ENCODE measurements at places on chromosomes 3 and 15. TPM values are rescaled to one million over a fixed set of nuclear protein-coding genes. Genes with fewer than 3 reads are reported as not detected.

FBXO45 gene
- 9.6 TPM for total RNA-seq

PAQR9 gene
- not detected for total RNA-seq

RHOV gene
- total RNA-seq: not detected

C15orf40 gene
- total RNA-seq: 9.4 TPM

DNA sequence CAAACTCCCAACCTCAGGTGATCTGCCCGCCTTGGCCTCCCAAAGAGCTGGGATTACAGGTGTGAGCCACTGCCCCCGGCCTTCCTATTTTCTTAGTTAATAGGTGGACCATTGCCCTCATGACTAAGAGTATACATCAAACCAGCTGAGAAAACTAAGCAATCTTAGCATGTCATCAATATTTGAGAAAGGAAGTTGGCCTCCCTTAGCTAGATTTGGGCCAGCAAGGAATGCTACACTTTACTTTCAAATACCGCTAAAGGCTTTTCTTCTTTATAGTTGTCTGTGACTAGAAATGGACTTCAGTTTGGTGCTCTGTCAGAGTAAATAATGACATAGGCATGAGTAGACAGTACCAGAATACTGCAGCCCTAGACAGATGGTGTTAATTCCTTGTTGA, 199.3 kb downstream of the GAP43 start:
- H3K36me3 ChIP-seq: no peaks in the 10 kb centered on the region
- H3K4me1 ChIP-seq: no peaks in the 10 kb centered on the region
- no peaks in the 10 kb centered on the region for H3K27me3 ChIP-seq
- DNase-seq: no peak
- H3K27ac ChIP-seq: no peak overlapping the region

DNA sequence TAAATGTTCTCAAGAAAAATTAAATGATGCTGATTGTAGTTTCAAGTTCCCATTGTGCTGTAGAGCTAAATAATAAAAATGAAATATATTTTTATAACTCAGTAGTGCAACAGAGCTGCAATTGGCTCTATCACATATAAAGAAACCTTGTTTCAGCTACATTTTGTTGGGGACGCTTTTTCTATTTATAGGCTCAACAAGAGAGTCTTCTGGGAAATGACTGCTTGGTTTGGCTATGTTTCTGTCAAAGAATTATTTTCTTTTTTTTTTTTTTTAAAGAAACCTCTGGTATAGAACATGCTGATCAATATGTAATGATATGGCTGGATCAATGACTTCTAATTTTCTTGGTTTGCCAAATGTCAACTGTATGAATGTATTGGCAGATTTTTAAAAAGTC, 76.5 kb downstream of the OTOL1 start:
- no peak overlapping the region for H3K4me3 ChIP-seq
- no peaks in the 10 kb centered on the region for H3K36me3 ChIP-seq
- H3K27me3 ChIP-seq: no peaks in the 10 kb centered on the region
- H3K4me1 ChIP-seq: no peaks in the 10 kb centered on the region
- DNase-seq: no peak
- no peak overlapping the region for H3K27ac ChIP-seq

GRCh38 chr3:61117045-61117898, 134.0 kb downstream of the FHIT start:
- no peak for DNase-seq
- no peaks in the 10 kb centered on the region for H3K36me3 ChIP-seq
- no peak overlapping the region for H3K4me3 ChIP-seq
- H3K27ac ChIP-seq: no peak overlapping the region
- H3K4me1 ChIP-seq: peaks cover 8% of the 10 kb centered on the region

DNA sequence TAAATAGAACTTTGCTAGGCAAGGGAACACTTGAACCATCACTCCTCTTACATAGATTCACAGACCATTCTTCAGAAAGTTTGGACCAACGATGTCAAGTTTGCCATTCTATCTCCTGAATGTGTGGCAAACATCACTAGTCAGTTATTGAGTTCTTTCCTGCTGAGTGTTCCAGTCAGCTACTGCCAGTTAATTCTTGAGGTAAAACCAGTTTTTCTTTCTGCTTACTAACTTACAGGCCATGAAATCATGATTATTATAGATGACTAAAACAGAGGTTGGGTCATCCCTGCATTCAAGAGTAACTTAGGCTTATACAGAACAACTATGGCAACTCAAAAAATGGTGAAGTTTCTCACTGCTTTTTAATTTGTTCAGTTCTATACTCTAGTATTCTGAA, 88.2 kb downstream of the AP4E1 start:
- H3K4me3 ChIP-seq: no peak overlapping the region
- no peak overlapping the region for H3K27ac ChIP-seq
- no peak for DNase-seq
- H3K27me3 ChIP-seq: no peaks in the 10 kb centered on the region
- no peaks in the 10 kb centered on the region for H3K4me1 ChIP-seq

DNA sequence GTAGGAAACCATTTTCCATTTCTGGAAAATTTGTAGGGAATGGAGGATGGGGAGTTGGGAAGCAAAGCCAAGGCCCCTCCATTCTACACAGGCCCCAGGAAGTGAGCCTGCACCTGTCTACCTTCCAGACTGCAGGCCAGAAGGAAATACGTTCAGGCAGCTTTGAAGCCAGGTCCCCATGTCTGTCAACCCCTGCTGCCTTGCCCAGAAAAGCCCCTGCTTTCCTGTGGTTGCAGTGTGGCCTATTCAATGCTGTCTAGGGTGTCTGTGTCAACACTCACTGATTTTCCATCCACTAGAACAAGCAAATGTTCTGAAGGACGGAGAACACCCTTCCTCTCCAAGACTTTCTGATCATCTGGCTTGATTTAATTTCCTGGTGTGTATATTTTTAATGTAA, 281.9 kb downstream of the TLE3 start:
- H3K4me3 ChIP-seq: no peak overlapping the region
- H3K4me1 ChIP-seq: peaks cover 7% of the 10 kb centered on the region
- no peaks in the 10 kb centered on the region for H3K36me3 ChIP-seq
- H3K27me3 ChIP-seq: peaks cover 4% of the 10 kb centered on the region
- DNase-seq: no peak

- no peaks in the 10 kb centered on the region for H3K27me3 ChIP-seq
- no peak overlapping the region for H3K27ac ChIP-seq
- DNase-seq: no peak
- no peak overlapping the region for H3K4me3 ChIP-seq
- peaks cover 93% of the 10 kb centered on the region for H3K36me3 ChIP-seq
These were observed 53.2 kb downstream of the SLTM start for GRCh38 chr15:58880320-58880719.

DNA sequence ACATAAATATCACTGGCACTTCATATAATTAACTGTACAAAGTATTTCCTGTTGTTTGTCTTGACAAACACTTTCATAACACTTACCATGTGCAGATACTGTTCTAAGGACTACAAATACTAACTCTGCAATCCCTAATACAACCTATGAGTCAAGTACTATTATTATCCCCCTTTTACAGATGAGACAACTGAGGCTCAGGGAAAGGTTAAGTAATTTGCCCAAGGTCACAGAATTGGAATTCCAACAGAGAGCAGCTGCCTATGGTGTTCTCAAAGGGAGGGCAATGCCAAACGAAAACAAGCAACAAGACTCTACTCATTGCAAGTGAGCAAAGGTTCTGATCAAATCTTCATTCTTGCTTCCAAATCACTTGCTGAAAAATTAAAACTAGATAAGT, 85.9 kb downstream of the MAGI1 start:
- no peaks in the 10 kb centered on the region for H3K27me3 ChIP-seq
- no peaks in the 10 kb centered on the region for H3K36me3 ChIP-seq
- H3K4me1 ChIP-seq: peaks cover 49% of the 10 kb centered on the region
- DNase-seq: no peak

- no peak for DNase-seq
- H3K27me3 ChIP-seq: no peaks in the 10 kb centered on the region
- no peaks in the 10 kb centered on the region for H3K36me3 ChIP-seq
These were observed 107.7 kb upstream of the TSC22D2 start for GRCh38 chr3:150300388-150300787.

- no peaks in the 10 kb centered on the region for H3K27me3 ChIP-seq
- H3K4me3 ChIP-seq: peak overlapping the region; percentile 53
- no peaks in the 10 kb centered on the region for H3K36me3 ChIP-seq
These were observed 9.1 kb upstream of the SLC9C1 start for GRCh38 chr3:112302881-112303763.

GRCh38 chr3:186990878-186991308, 60.6 kb downstream of the ST6GAL1 start:
- H3K36me3 ChIP-seq: no peaks in the 10 kb centered on the region
- H3K27me3 ChIP-seq: no peaks in the 10 kb centered on the region
- no peak overlapping the region for H3K4me3 ChIP-seq
- no peak overlapping the region for H3K27ac ChIP-seq

DNA sequence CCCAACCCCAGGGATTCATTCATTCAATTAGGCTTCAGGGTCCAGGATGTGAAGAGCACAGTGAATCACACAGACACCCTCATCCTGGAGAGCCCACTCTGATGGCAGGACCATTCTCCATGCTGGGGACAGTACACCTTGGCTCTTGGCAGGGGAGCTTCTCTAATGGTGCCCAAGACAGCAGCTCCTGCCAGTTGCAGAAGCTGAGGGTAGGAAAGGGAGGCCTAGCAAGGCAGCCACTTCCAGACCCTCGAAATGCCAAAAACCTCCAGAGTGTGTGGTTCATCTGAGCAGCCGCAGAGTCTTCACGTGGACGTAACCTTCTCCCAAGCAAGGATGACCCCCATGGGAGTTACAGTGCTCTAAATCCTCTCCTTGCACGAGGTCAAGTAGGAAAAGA, 186.2 kb downstream of the XXYLT1 start:
- H3K4me3 ChIP-seq: no peak overlapping the region
- H3K4me1 ChIP-seq: peaks cover 15% of the 10 kb centered on the region
- H3K27ac ChIP-seq: no peak overlapping the region
- DNase-seq: no peak

- DNase-seq: no peak
- H3K27me3 ChIP-seq: no peaks in the 10 kb centered on the region
- H3K27ac ChIP-seq: no peak overlapping the region
- no peak overlapping the region for H3K4me3 ChIP-seq
- no peaks in the 10 kb centered on the region for H3K36me3 ChIP-seq
- no peaks in the 10 kb centered on the region for H3K4me1 ChIP-seq
These were observed 200.0 kb upstream of the HES1 start for GRCh38 chr3:193935916-193936315.

- H3K4me1 ChIP-seq: no peaks in the 10 kb centered on the region
- no peak for DNase-seq
- H3K27me3 ChIP-seq: no peaks in the 10 kb centered on the region
- H3K27ac ChIP-seq: no peak overlapping the region
- no peaks in the 10 kb centered on the region for H3K36me3 ChIP-seq
- no peak overlapping the region for H3K4me3 ChIP-seq
These were observed 464.1 kb downstream of the EPHA6 start for GRCh38 chr3:97278506-97278905.

GRCh38 chr3:136624371-136624770, 127.8 kb downstream of the STAG1 start:
- H3K4me1 ChIP-seq: peaks cover 33% of the 10 kb centered on the region
- no peaks in the 10 kb centered on the region for H3K27me3 ChIP-seq
- H3K4me3 ChIP-seq: no peak overlapping the region
- DNase-seq: no peak

DNA sequence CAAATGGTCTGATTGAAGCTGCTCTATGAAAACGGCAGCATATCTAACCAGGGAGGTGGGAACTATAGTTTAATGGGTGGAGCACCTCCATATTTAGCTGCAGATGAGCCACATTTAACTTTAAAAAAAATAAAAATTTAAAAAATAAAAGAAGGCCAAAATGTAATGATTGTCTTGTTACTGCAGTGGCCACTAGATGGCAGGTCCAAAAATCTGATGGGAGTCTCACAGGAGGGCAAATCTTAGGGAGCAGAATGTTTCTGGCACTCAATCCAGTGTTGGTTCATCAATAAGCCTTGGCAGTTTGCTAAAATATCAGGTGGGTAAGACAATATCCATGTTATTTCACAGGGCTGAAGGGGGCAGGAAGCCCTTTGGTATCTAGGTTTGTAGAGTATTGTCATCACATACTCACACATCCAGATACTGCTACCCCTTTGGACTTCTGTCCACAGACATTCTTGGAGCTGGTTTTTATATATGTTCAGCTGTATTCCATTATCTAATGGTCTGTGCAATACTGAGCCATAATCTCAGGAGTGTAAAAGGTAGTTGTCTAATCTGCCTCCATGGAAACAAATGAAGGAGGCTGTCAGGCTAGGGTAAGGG, 233.3 kb downstream of the TIGIT start:
- DNase-seq: no peak
- no peaks in the 10 kb centered on the region for H3K4me1 ChIP-seq
- no peak overlapping the region for H3K27ac ChIP-seq
- no peak overlapping the region for H3K4me3 ChIP-seq
- peaks cover 5% of the 10 kb centered on the region for H3K36me3 ChIP-seq
- H3K27me3 ChIP-seq: no peaks in the 10 kb centered on the region

GRCh38 chr3:156368189-156368588, 186.7 kb downstream of the SSR3 start:
- no peak overlapping the region for H3K27ac ChIP-seq
- no peaks in the 10 kb centered on the region for H3K27me3 ChIP-seq
- DNase-seq: no peak
- peaks cover 23% of the 10 kb centered on the region for H3K4me1 ChIP-seq

GRCh38 chr3:134769287-134769868, 25.7 kb upstream of the EPHB1 start:
- no peaks in the 10 kb centered on the region for H3K36me3 ChIP-seq
- H3K27ac ChIP-seq: no peak overlapping the region
- no peaks in the 10 kb centered on the region for H3K27me3 ChIP-seq
- H3K4me1 ChIP-seq: no peaks in the 10 kb centered on the region
- H3K4me3 ChIP-seq: no peak overlapping the region
- peak; percentile 42 for DNase-seq

DNA sequence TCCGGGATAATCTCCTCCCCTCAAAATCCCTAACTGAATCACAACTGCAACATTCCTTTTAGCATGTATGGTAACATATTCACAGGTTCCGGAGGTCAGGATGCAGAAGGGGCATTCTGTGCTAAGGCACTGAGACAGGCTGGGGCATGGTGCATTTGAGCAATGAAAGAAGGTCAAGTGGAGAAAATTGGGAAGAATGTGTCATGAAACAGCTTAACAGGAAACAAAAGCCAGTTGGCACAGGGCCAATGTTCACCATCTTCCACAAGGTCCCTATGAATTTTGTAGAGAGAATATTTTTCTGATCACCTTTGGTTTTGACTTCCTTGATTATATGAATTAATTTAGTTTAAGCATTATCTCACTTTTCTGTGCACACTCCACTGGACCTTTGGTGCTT, 587.7 kb upstream of the NR2F2 start:
- H3K36me3 ChIP-seq: no peaks in the 10 kb centered on the region
- H3K4me1 ChIP-seq: no peaks in the 10 kb centered on the region
- H3K27ac ChIP-seq: no peak overlapping the region
- H3K27me3 ChIP-seq: no peaks in the 10 kb centered on the region
- H3K4me3 ChIP-seq: no peak overlapping the region

DNA sequence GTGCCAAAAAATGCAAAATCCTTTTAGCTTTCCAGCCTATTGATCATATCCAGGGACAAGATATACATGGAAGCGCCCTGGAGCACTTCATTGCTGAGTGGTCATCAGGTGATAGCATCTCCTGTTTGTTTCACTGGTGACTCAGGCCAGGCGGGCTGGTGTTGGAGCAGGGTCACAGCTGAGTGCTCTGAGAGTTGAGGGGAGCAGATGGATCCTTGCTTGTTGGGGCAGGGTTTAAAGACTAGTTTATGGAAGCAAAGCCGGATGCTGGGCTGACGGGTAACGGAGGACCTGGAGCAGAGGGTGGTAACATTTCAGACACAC, 405.0 kb upstream of the TPM1 start:
- H3K27me3 ChIP-seq: no peaks in the 10 kb centered on the region
- no peak overlapping the region for H3K4me3 ChIP-seq
- H3K27ac ChIP-seq: no peak overlapping the region
- no peaks in the 10 kb centered on the region for H3K4me1 ChIP-seq
- peak; percentile 90 for DNase-seq
